Esophagus mucosa (tissue), 1 donor: ENCODE measurements at places on chromosomes 12 and 14. TPM values are rescaled to one million over a fixed set of nuclear protein-coding genes. Genes with fewer than 3 reads are reported as not detected.

The ARG2 gene
- total RNA-seq, result 35.6 TPM

The MYBPC1 gene
- 0.40 TPM for total RNA-seq

The TSPAN8 gene
- 0.60 TPM for total RNA-seq

The FOXN4 gene
- total RNA-seq, result not detected

The TAS2R9 gene
- total RNA-seq, result not detected

The A2ML1 gene
- 720 TPM for total RNA-seq
